Psoas muscle (tissue), 8 donors: ENCODE measurements at places on chromosomes 1 and 21.

DNA sequence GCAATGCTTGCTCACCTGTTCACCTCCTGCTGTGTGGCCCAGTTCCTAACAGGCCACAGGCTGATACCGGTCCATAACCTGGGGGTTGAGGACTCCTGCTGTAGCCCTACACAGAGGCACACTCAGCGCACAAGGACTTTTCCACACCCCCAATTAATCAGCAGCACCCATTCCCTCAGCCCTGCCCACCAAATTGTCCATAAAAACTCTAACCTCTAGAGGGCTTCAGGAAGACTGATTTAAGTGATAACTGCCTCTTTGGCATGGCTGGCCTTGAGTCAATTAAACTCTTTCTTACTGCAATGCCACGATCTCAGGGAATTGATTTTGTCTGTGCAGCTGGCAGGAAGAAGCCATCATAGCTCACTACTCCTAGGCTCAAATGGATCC lies 71.3 kb upstream of the MUTYH start:
- no peaks in the 10 kb centered on the region for H3K36me3 ChIP-seq
- no peak overlapping the region for H3K27ac ChIP-seq
- DNase-seq, result no peak
- H3K4me3 ChIP-seq, result no peak overlapping the region
- H3K27me3 ChIP-seq, result no peaks in the 10 kb centered on the region

DNA sequence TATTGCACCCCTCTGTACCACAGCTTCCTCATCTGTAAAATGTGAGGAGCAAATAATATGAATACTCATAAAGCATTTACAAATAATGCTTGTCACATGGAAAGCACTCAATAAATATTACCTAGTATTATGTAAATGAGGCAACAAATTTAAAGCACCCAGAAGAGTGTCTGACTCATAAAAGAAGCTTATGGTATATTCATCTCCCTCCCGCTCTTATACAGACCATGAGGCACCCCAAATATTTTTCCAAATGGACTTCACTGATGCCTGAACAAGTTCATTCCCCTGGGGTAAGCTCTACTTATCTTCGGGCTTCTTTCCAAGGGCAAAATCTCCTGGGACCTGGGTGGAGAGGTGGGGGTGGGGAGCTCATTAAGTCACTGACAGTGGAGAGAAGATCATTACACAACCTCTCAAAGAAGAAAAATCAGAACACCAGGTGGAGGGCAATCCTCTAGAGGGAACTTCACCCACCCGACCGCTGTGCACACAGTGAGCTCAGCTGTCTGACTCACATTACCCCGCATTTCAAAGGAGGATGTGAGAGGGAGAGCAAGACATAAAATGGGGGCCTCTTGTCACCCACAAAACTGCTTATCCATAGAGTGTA lies 166.2 kb downstream of the ASTN1 start:
- H3K4me1 ChIP-seq, result no peaks in the 10 kb centered on the region
- H3K27ac ChIP-seq, result no peak overlapping the region
- no peak overlapping the region for H3K4me3 ChIP-seq
- no peaks in the 10 kb centered on the region for H3K36me3 ChIP-seq
- DNase-seq, result no peak
- H3K27me3 ChIP-seq, result no peaks in the 10 kb centered on the region

GRCh38 chr1:218164930-218165700 lies 120.0 kb upstream of the RRP15 start:
- no peaks in the 10 kb centered on the region for H3K36me3 ChIP-seq
- peak; percentile 29 for DNase-seq
- H3K27ac ChIP-seq, result no peak overlapping the region
- H3K4me1 ChIP-seq, result peaks cover 10% of the 10 kb centered on the region

GRCh38 chr1:43534256-43534655 lies 3.6 kb downstream of the PTPRF start:
- H3K27ac ChIP-seq, result no peak overlapping the region
- H3K36me3 ChIP-seq, result no peaks in the 10 kb centered on the region
- H3K4me3 ChIP-seq, result no peak overlapping the region
- no peak for DNase-seq

- DNase-seq, result no peak
- H3K36me3 ChIP-seq, result no peaks in the 10 kb centered on the region
- no peak overlapping the region for H3K4me3 ChIP-seq
- no peaks in the 10 kb centered on the region for H3K27me3 ChIP-seq
Observed at GRCh38 chr1:56933161-56933560, 32.7 kb downstream of the C8B start.

- no peaks in the 10 kb centered on the region for H3K36me3 ChIP-seq
- H3K4me1 ChIP-seq, result peaks cover 48% of the 10 kb centered on the region
- no peak overlapping the region for H3K4me3 ChIP-seq
- no peaks in the 10 kb centered on the region for H3K27me3 ChIP-seq
- no peak for DNase-seq
Observed at GRCh38 chr1:208166340-208167138, 77.6 kb downstream of the PLXNA2 start.

DNA sequence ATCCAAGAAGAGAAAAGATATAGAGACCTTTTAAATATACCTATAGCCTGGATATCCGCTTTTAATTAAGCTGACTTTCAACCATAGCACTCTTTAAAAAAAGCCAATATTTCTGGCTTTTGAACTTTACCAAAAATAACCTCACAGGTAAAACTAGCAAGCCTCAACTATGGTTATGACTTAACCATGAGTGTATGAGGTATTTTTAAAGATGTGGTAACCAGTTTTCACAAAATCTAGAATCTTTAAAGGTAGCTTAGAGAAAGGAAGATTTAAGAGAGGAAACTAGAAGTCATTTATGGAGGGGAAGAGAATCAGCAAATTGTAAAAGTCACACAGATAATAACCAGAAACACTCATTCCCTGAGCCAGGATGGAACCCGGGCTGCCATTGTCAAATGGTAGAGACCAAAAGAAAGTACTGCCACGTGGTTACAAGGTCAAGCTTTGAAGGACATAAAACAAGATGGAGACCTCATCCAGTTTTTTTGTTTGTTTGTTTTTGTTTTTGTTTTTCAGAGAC lies 288.4 kb upstream of the RGS18 start:
- no peaks in the 10 kb centered on the region for H3K36me3 ChIP-seq
- no peak overlapping the region for H3K4me3 ChIP-seq
- no peaks in the 10 kb centered on the region for H3K27me3 ChIP-seq

DNA sequence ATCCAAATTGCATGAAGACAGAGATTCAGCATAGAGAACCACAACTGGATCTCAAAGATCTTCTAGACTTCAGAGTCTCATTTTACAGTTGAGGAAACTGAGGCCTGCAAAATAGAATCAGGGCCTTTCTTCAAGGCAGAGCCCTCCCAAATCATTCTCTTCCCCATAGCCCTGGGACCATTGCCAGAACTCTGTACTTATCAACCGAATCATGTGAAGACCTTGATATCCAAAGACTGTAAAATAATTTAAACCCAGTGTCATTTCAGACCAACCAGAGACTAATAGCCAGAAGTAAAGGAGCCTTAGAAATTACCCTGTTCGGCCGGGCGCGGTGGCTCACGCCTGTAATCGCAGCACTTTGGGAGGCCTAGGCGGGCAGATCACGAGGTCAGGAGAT lies 90.1 kb downstream of the DTL start:
- H3K4me1 ChIP-seq, result peaks cover 4% of the 10 kb centered on the region
- H3K4me3 ChIP-seq, result no peak overlapping the region
- DNase-seq, result no peak
- no peaks in the 10 kb centered on the region for H3K27me3 ChIP-seq

- no peak overlapping the region for H3K27ac ChIP-seq
- no peaks in the 10 kb centered on the region for H3K4me1 ChIP-seq
- H3K4me3 ChIP-seq, result no peak overlapping the region
- H3K36me3 ChIP-seq, result no peaks in the 10 kb centered on the region
Observed at GRCh38 chr1:7948960-7949359, 8.3 kb upstream of the TNFRSF9 start.

DNA sequence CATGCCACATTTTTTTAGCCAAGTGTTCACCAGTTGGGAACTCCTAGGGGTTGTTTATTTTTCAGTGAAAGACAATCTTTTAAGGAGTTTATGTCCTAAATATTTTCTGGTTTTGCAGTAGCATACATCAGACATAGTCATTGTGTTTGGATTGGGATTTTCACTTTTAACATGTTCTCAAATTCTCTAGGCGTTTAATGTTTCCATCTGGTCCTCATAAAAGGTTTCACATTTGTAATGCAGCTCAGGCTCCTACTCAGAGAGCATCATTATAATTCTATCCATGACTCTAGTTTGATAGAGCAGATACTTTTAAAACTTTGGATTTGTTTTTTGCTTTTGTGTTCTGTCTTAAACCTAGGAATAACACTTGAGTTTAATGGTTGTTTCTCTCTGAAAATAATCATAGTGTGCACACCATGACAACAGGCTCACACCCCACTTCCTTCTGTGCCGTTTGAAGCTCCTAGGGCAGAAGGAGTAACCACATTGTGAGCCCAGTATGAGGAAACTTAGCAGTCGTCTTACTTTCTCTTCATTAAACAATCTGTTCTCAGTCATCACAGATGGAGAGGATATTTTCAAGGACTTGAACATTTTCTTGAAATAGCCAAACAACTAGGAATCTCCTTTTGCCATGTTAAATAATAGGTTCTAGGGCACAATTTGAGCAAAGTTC lies 219.6 kb downstream of the PDE4B start:
- DNase-seq, result no peak
- no peaks in the 10 kb centered on the region for H3K36me3 ChIP-seq
- no peak overlapping the region for H3K27ac ChIP-seq

DNA sequence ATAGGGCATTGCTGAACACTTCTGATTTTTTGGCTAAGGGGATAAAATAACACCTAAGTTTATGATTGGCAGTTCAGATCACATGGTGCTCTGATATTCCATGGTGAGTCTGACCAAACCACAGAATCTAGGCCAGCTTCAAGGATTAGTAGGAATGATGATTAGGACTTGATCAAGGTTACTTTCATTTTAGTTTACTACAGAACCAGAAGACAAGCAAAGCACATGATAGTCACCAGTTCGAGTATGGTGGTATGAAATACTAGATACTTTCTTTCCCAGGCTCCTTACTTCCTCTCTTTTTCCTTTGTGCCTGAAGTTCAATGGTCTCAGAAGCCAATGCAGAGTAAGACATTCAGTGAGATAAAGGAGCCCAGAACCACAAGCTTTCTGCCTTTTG lies 26.6 kb downstream of the S100A10 start:
- DNase-seq, result no peak
- H3K27ac ChIP-seq, result no peak overlapping the region
- no peaks in the 10 kb centered on the region for H3K36me3 ChIP-seq
- no peaks in the 10 kb centered on the region for H3K27me3 ChIP-seq
- no peaks in the 10 kb centered on the region for H3K4me1 ChIP-seq

DNA sequence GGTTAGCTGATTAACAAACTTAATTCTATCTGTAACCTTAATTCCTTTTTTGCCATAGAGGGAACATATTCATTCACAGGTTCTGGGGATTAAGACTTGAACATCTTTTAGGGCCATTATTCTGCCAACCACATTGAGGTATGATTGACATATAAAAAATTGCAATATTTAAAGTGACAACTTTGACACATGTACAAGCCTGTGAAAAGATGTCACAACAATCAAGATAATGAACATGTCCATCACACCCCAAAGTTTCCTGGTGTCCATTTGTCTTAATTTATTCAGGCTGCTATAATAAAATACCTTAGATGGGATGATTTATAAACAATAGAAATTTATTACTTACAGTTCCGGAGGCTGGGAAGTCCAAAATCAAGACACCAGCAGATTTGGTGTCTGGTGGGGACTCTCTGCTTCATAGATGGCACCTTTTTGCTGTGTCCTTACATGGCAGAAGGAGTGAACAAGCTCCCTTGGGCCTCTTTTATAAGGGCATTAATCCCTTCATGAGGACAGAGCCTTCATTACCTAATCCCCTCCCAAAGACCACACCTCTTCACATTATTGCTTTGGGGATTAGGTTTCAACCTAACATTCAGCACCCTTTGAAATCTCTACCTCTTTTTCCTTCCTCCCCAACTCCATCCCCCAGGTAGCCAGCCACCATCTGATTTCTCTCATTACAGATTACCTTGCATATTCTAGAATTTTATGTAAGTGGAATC lies 33.0 kb upstream of the TP53BP2 start:
- H3K4me1 ChIP-seq, result no peaks in the 10 kb centered on the region
- no peak overlapping the region for H3K4me3 ChIP-seq
- H3K36me3 ChIP-seq, result no peaks in the 10 kb centered on the region

DNA sequence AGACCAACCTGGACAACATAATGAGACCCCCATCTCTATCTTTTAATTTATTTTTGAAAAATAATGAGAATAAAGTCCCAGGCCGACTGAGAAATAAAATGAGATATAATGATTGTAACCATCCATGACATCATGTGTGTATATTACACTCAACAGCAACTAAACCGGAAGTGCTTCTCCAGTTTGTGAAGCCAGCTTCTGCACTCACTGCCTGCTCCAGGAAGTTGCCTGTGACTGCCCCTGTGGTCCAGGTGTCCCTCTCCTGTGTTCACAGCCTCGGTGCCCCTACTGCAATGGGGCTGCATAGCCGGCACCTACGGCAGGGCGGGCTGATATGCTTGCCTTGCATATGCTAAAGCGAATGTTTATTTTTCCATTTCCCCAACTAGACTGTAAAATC lies 68.3 kb downstream of the SSBP3 start:
- DNase-seq, result no peak
- no peak overlapping the region for H3K27ac ChIP-seq
- no peak overlapping the region for H3K4me3 ChIP-seq
- no peaks in the 10 kb centered on the region for H3K36me3 ChIP-seq
- H3K27me3 ChIP-seq, result no peaks in the 10 kb centered on the region

- no peaks in the 10 kb centered on the region for H3K36me3 ChIP-seq
- no peaks in the 10 kb centered on the region for H3K4me1 ChIP-seq
- no peak for DNase-seq
- no peak overlapping the region for H3K4me3 ChIP-seq
- H3K27me3 ChIP-seq, result no peaks in the 10 kb centered on the region
- H3K27ac ChIP-seq, result no peak overlapping the region
Observed at GRCh38 chr1:231070758-231071444, 30.8 kb upstream of the FAM89A start.
